ENCODE measurements at places on chromosomes 2 and 18. TPM values are rescaled to one million over a fixed set of nuclear protein-coding genes. Genes with fewer than 3 reads are reported as not detected.
A peak's percentile ranks its signal among the peaks of the same experiment; 100 is the strongest.

CYP27C1 gene
- total RNA-seq, result 11.7 TPM

NEURL3 gene
- total RNA-seq, result not detected

MRPL44 gene
- total RNA-seq, result 24.6 TPM

TEKT4 gene
- not detected for total RNA-seq

DCDC2C gene
- not detected for total RNA-seq

TWSG1 gene
- 79.7 TPM for total RNA-seq

ANKRD44 gene
- 21.4 TPM for total RNA-seq

ASB18 gene
- not detected for total RNA-seq

GRCh38 chr18:62953663-62954062 lies 238.3 kb downstream of the PHLPP1 start:
- H3K4me1 ChIP-seq, result no peaks in the 10 kb centered on the region
- DNase-seq, result no peak
- H3K27ac ChIP-seq, result no peak overlapping the region
- H3K27me3 ChIP-seq, result no peaks in the 10 kb centered on the region
- H3K4me3 ChIP-seq, result no peak overlapping the region
- peaks cover 6% of the 10 kb centered on the region for H3K36me3 ChIP-seq

- no peak overlapping the region for H3K27ac ChIP-seq
- no peaks in the 10 kb centered on the region for H3K27me3 ChIP-seq
- no peak for DNase-seq
- H3K4me1 ChIP-seq, result peaks cover 25% of the 10 kb centered on the region
- peaks cover 4% of the 10 kb centered on the region for H3K36me3 ChIP-seq
Measured at GRCh38 chr18:23504720-23505119, 1.4 kb downstream of the RMC1 start.

DNA sequence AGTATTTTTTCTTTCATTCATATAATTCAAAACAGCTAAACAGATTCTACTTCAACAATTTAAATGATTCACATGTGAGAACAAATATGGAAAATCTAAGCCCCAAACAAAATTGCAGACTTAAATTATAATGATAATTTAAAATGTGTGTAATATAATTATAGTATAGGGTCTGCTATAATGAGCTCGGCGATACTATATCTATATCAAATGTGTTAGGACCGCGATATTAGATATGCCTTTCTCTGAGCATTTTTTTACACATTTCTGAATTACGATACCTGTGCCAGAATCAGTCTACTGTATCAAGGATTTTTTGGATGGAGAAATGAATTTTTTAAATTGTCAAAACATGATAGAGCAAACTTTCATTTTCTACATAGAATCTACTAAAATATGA lies 808.8 kb upstream of the POU3F3 start:
- no peaks in the 10 kb centered on the region for H3K27me3 ChIP-seq
- H3K27ac ChIP-seq, result no peak overlapping the region
- H3K4me3 ChIP-seq, result no peak overlapping the region
- H3K4me1 ChIP-seq, result peaks cover 32% of the 10 kb centered on the region
- DNase-seq, result no peak
- H3K36me3 ChIP-seq, result no peaks in the 10 kb centered on the region

DNA sequence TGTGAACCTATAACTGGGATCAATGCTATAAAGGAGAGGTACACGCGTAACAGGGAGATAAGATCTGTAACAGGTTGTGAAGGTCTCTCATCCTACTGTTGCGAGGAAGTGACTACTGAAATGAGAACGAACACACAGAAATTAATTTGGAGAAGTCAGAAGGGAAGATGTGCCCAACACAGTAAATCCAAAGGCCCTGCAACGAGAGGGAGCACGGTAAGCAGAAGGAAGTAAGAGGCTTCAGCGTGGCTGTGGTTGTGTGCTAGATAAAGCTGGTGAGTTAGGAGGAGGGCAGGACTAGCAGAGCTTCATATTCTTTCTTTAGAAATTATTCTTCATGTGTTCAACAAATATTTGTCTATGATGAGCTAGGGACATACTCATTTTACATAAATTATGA lies 2.5 kb upstream of the ATG16L1 start:
- H3K27ac ChIP-seq, result no peak overlapping the region
- H3K36me3 ChIP-seq, result no peaks in the 10 kb centered on the region
- no peak overlapping the region for H3K4me3 ChIP-seq
- peaks cover 15% of the 10 kb centered on the region for H3K4me1 ChIP-seq
- no peaks in the 10 kb centered on the region for H3K27me3 ChIP-seq

GRCh38 chr2:24855726-24856125 lies 62.5 kb downstream of the CENPO start:
- no peak overlapping the region for H3K4me3 ChIP-seq
- H3K27ac ChIP-seq, result peak overlapping the region; percentile 58
- DNase-seq, result no peak
- H3K27me3 ChIP-seq, result no peaks in the 10 kb centered on the region

DNA sequence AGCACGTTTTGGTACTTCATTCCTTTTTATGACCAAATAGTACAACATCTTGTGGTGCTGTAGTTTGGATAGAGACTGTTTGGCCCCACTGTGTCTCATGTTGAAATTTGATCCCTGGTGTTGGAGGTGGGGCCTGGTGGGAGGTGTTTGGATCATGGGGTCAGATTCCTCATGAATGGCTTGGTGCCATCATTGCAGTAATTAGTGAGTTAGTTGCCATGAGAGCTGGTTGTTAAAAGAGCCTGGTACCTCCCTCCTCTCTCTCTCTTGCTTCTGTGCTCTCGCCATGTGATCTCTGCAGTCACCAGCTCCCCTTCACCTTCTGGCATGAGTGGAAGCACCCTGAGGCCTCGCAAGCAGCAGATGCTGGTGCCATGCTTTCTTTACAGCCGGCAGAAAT lies 50.9 kb downstream of the NCAPH start:
- H3K4me1 ChIP-seq, result no peaks in the 10 kb centered on the region
- no peak overlapping the region for H3K4me3 ChIP-seq
- no peaks in the 10 kb centered on the region for H3K36me3 ChIP-seq
- peaks cover 2% of the 10 kb centered on the region for H3K27me3 ChIP-seq
- H3K27ac ChIP-seq, result no peak overlapping the region
- DNase-seq, result no peak

- no peak for DNase-seq
Measured at GRCh38 chr18:9174302-9174701, 37.7 kb downstream of the ANKRD12 start.

DNA sequence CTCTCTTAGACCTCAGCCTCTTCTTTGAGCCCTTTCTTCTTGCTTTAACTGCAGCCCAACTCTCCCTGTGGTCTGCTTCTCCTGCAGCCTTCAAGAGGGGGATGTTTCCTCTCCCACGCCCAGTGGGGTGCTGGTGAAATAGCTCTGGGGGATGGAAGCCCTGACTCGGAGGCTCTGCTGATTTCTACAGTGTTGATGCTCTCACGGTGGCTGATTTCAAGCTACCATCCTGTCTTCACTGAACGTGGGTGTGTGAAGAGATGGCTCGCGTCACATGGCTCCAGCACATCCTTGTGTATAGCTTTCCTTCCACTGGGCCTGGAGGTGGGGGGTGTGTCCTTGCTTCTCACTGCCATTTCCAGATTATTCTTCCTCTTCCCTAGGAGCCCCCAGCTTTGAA lies 20.0 kb downstream of the MPP4 start:
- no peaks in the 10 kb centered on the region for H3K27me3 ChIP-seq
- no peak overlapping the region for H3K4me3 ChIP-seq
- H3K27ac ChIP-seq, result no peak overlapping the region
- DNase-seq, result no peak
- H3K36me3 ChIP-seq, result peaks cover 2% of the 10 kb centered on the region
- H3K4me1 ChIP-seq, result peaks cover 10% of the 10 kb centered on the region

DNA sequence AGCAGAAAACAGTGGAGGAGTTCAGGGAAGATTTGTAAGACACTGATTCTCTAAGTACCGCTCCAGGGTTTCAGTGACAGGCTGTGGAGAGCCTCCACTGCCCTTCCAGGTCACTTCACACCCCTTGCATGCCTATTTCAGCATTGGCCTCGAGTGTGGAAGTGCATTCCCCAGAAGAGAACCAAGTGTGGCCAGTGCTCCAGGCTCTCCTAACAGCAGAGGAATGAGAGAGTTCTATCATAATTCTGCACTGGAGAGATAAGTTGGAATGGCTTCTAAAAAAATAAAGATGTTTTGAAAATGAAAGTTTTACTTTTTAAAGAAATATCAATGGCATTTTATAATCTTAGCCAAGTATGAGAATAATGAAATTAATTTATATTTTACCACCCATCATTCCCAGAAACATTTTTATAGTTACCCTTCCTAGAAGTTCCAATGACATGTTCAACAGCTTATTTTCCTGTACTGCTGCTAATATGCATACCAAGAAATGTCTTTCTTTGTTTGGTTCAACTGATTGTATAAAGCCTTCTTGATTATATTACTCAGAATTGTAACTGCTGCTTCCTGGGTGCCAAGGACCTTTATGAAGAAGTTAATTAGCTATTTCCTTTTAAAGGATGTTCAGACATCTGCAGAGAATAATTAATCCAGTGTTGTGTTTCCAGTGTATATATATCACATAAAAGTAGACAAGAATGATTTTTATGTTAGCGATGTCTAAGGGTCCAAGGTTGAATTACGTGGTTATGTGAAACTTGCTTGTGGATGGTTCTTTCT lies 61.0 kb upstream of the SERPINE2 start:
- H3K27me3 ChIP-seq, result no peaks in the 10 kb centered on the region
- no peak overlapping the region for H3K4me3 ChIP-seq
- peaks cover 39% of the 10 kb centered on the region for H3K4me1 ChIP-seq
- DNase-seq, result no peak
- peak overlapping the region; percentile 39 for H3K27ac ChIP-seq

DNA sequence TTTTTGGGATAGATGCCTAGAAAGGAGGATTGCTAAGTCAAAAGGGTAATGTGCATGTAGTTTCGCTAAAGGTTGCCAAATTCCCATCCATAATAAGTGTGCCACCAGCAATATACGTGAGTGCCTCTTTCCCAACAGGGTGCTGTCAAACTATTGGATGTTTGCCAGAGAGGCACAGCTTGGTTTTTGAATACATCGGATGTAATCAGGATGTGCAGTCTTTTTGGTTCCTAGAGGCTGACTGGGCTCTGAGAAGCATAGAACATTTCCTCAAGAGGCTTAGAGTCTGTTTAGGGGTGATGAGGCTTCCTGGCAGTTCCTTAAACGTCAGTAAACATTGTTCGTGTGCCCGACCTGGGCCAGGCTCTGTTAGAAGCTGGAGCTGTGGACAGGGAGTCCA lies 28.0 kb downstream of the AGAP1 start:
- peaks cover 24% of the 10 kb centered on the region for H3K4me1 ChIP-seq
- DNase-seq, result no peak
- H3K27ac ChIP-seq, result no peak overlapping the region
- no peaks in the 10 kb centered on the region for H3K36me3 ChIP-seq
- no peaks in the 10 kb centered on the region for H3K27me3 ChIP-seq
- H3K4me3 ChIP-seq, result no peak overlapping the region

GRCh38 chr2:207112785-207113184 lies 53.0 kb downstream of the KLF7 start:
- DNase-seq, result no peak
- no peak overlapping the region for H3K27ac ChIP-seq
- peaks cover 38% of the 10 kb centered on the region for H3K4me1 ChIP-seq

DNA sequence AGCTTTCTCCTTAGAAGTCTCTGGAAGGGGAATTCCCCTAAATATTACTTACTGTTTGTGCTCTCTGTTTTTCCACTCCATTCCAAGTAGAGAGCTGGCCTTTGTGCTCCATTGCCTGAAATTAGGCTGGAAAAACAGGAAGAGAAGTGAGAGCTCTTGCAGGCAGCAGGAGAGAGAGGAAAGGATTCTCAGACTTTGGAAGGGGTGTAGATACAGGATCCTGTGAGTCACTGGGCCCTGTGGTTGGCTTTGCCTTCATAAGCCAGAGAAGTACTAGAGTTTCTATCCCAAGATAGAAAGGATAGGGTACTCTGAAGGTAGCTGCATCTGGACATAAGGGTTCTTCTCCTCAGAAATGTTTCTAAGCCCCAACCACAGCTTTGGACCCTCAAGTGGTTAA lies 188.9 kb downstream of the CMPK2 start:
- no peak overlapping the region for H3K4me3 ChIP-seq
- no peak for DNase-seq
- H3K27me3 ChIP-seq, result no peaks in the 10 kb centered on the region
- H3K36me3 ChIP-seq, result no peaks in the 10 kb centered on the region
- no peak overlapping the region for H3K27ac ChIP-seq
- H3K4me1 ChIP-seq, result peaks cover 13% of the 10 kb centered on the region

DNA sequence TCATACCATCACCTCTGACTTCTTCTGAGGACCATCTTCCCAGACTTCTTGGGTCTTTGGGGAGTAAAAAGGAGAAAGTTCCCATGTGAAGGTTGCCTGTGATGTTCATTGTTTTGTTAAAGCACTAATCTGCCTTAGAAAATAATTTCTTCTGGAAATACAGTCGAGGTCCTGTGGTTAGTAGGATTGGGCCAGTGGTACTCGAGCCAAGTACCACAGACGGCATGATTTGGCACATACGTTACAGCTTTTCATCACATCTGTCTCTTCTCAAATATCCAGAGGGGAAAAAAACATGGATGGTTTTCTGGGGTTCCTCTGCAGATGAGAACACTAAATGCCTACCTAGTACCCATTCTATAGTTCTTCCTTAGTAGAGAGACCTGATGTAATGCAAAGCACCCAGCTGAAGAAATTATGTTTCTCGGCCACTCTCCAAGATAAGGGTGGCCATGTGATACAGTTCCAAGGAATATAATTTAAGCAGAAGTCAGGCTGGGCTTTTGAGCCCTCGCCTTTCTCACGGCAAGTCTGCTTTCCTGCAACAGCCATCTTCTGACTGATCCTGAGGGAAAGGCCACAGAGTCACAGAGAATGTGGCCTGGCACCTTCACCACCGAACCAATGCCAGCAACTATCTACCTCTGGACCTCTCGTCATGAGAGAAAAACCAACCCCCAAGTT lies 161.0 kb downstream of the RNF152 start:
- peaks cover 44% of the 10 kb centered on the region for H3K4me1 ChIP-seq
- DNase-seq, result no peak
- H3K27ac ChIP-seq, result peak overlapping the region; percentile 50
- no peak overlapping the region for H3K4me3 ChIP-seq
- no peaks in the 10 kb centered on the region for H3K27me3 ChIP-seq

DNA sequence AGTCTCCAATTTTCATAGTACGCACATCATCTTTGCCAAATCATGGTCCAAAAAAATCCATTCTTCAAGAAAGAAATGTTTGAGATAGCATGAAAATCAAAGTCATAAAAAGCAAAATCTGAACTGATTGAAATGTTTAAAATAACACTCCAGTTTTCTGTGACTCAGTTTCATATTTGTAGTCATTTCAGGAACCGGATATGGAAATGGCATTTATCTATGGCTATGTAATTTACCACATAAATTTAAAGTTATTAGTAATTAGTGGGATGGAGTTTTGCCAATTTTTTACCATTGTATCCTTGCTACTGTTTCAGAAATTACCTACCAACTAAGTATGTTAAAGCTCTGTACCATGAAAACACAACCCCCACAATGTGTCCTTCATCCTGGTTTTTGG lies 456.6 kb upstream of the ACVR2A start:
- H3K4me3 ChIP-seq, result no peak overlapping the region
- no peaks in the 10 kb centered on the region for H3K4me1 ChIP-seq
- H3K36me3 ChIP-seq, result no peaks in the 10 kb centered on the region
- no peak overlapping the region for H3K27ac ChIP-seq

Measured in chondrocyte (in vitro differentiated cells).